ENCODE measurements at places on chromosomes 11 and 22.

DNA sequence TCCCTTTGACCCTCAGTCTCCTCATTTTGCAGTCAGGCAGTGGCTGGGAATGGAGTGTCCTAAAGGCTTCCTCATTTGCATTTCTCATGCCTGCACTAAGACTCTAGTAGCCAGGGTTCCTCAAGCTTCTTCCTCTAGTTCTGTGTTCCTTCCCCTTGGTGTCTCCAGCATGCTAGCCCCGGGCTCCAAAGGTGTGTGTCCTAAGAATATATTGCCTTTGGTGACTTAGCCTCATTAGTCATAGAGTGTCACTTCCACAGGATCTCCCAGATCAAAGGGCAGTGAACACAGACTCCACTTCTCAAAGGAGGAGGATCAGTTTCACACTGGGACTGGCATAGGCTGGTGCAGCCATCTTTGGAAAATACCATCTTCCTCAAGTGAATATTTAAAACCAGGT lies 21.4 kb upstream of the ACER3 start:
- no peak for DNase-seq

DNA sequence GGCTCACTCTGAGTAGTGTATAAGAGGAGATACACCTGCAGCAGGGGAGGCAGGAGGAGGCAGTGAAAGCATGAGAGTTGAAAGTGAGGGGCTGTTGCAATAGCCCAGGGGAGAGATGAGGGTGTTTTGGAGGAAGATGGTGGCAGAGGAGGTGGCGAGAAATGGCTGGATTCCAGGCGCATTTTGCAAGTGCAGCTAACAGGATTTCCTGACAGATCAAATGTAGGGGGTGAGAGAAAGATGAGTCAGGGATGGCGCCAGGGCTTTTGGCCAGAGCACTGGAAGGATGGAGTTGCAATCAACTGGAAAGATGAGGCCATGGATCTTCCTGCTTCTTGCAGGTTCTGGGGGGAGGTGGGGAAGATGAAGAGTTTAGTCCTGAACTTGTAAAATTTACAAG lies 16.8 kb upstream of the TSPAN18 start:
- DNase-seq = no peak

GRCh38 chr22:35114131-35114980 lies 48.4 kb downstream of the ISX start:
- DNase-seq = no peak

DNA sequence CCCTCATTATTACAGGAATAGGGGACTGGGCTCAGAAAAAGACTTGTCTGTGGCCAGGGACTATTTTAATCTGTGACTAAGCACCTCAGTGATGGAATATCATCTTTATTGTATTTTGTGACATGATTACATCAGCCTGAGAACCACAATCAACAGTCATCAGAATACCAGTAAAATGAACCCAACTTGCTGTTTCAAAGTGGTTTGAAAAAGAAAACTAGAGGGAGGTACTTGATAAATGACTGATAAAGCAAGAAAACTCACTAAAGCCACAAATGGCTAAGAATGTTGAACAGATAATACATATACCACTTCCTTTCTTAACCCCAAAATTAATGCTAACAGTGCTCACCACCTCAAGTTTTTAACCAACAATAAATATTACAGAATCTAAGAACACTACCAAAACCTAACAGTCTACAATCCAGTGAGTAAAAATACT lies 155.7 kb downstream of the ATG16L2 start:
- no peak for DNase-seq

GRCh38 chr22:23743303-23743705 lies 7.6 kb downstream of the ZNF70 start:
- DNase-seq = no peak

DNA sequence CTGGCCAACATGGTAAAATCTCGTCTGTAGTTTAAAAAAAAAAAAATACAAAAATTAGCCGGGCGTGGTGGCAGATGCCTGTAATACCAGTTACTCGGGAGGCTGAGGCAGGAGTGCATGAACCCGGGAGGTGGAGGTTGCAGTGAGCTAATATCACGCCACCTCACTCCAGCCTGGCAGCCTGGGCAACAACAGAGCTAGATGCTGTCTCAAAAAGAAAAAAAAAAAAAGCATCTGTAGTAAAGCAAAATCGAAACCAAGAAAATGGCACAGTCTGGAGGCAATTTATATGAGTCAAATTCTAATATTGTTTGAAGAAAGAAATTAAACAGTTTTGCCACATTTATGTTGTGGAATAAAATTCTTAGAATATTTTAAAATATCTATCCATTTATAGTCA lies 365.0 kb upstream of the CHORDC1 start:
- no peak for DNase-seq

- DNase-seq = no peak
Observed at GRCh38 chr11:12276831-12277475, 100.4 kb upstream of the PARVA start.

DNA sequence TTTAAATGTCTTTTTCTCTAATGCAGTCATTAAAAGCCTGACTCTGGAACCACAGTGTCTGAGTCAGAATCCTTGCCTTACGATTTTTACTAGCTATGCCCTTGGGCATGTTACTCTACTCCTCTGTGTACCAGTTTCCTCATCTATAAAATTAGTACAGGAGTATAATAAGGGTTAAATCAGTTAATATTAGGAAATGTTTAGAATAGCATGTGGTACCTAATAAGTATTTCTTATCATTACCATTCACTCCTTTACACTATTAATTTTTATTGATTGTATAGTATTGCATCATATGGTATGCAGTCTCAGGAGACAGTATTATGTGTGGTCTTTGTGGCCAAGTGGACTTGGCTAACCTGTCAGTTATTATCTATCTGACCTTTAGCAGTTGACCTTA lies 68.2 kb downstream of the METTL15 start:
- no peak for DNase-seq

GRCh38 chr11:75200051-75200450 lies 40.5 kb upstream of the TPBGL start:
- no peak for DNase-seq

DNA sequence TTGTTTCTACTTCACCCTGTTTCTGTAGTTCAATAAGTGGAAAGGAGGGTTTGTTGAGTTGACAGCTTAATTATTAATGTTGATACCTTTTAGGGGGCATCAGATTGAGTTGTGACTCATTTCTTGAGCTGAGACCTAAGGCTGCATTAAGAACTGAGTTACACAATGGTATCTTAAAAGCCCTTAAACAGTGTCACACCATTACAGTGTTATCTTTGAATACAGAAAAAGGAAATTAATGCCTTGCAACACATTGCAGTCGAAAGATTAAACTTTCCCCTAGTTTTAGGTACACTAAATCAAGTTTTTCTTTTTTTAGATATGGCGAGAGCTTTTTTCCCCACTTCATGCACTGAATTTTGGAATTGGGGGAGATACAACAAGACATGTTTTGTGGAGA lies 16.7 kb downstream of the PAFAH1B2 start:
- DNase-seq = no peak

DNA sequence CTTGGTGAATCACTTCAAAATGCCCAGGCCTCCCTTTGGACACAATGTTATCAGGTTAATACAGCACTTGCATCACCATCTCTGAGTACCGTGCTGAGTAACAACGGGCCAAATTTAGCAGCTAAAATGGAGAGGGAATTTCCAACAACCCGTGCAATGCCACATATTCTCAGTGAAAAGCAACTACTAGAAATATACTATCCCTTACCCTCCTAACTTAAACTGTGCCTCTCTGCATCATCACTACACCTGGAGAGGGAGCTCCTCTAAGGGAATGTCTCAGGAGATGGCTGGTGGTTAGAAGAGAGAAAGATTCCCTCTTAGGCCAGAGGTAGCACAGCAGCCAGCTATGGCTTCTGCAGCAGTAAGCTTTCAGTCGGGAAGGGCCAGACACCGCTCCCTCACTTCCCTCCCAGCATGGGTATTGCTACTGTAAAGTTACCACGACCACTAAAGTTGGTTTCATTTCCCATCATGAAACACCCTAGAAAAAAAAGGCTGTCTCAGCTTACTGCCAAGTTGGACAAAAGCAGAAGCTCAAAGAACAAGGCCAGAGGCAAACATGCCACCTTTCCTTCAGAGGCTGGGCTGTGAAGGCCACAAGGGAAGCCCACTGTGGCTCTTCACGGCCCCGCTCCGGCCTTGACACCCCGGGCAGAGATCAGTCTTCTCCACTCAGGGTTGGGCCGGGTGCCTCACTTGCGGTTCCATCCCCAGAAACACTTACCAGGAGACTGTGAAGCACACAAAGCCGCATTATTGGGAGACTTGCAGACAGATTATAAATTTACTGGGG lies 3.9 kb downstream of the MAML2 start:
- no peak for DNase-seq

- DNase-seq = no peak
Observed at GRCh38 chr22:33772745-33773144, 147.5 kb downstream of the LARGE1 start.
